ENCODE measurements at places on chromosomes 2 and 18.

DNA sequence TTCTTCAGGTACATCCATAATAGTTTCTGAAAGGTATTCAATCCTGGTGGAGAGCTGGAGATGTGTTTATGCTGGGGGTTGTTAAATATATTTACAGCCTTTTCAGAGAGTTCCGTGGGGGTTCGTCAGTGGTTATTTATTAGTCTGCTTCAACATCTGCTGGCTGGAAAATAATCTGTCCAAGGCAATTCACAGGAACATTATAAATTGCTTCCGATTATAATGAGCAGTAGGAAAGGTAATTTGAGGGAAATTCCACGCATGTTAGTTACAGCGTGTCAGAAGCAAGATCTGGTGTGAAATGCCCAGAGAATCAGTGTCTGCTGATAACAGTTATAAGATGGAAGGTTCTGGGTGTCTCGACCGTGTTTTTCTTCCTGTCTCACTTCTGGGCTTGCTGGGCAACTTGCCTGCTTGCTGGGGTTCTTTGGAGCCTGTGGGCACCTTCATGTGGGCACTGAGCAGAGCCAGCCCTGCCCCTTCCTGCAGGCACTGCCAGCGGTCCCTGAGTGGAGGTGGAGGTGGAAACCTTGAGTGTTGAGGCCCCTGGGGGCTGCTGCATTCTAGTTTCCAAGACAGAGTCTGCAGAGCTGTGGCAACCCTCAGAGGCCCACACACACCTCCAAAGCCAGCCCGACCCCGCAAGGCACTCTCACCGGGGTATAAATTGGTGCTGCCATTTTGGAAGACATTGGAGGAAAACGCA, 185.7 kb downstream of the FAM210A start:
- DNase-seq: no peak

- no peak for DNase-seq
These were observed at the start of gene LRATD1 for GRCh38 chr2:14632133-14632936. Gene LRATD1, plus strand, starts transcription at chr2:14632717. Its CDS starts 1,263 bp downstream, at chr2:14633980.

GRCh38 chr18:36509646-36510197, 212.2 kb downstream of the FHOD3 start:
- no peak for DNase-seq

DNA sequence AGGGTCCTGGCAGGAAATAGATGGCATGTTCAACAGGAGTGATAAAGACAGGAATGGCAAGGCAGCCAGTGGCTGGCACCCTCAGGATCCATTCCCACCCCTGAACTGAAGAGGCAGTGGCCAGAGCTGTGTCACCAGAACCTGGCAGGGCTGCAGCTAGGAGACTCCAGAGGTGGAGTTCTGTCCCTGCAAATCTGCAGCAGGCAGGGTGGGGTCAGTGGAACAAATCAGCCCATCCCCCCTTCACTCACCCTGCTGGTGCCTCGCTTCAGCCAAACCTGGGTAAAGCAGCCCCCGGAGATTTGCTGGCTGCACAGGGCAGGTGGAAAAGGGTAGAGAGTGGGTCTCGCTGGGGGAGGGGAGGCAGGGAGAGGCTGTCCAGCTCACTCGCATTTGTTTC, 12.7 kb downstream of the INPP5D start:
- no peak for DNase-seq

GRCh38 chr2:120567128-120567527, 168.5 kb upstream of the GLI2 start:
- no peak for DNase-seq

GRCh38 chr2:220123751-220124150, 496.3 kb downstream of the SLC4A3 start:
- DNase-seq: no peak

DNA sequence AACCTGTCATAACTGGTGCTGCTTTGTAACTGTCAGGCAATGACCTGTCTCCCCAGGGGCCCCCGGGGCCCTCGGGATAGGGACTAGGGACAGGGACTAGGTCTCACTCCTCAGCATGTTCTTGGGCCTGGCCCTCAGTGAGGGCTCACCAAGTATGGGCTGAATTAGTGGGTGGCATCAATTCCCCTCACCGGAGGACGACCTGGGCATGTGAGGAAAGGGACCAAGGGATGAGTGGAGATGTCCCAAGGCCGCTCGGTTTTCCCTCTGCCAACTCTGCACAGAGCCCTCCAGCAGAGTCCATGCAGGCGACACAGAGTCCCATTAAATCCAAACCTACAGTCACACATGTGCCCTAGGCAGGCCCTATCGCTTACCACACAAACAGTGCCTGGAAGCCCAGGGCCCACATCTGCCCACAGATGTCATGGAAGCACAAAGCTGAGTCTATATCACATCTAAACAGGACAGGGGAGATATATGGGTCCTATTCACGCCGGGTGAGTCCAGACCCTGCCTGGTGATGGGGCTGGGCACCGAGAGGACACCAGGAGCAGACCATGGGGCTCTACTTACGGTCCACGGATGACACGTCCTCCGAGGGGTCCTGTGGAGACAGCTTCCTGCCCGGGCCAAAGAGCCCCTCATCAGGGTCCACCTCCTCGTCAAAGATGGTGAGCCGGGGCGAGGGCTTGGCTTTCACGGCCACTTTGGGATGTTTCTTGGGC, 26.6 kb downstream of the HS1BP3 start:
- no peak for DNase-seq

DNA sequence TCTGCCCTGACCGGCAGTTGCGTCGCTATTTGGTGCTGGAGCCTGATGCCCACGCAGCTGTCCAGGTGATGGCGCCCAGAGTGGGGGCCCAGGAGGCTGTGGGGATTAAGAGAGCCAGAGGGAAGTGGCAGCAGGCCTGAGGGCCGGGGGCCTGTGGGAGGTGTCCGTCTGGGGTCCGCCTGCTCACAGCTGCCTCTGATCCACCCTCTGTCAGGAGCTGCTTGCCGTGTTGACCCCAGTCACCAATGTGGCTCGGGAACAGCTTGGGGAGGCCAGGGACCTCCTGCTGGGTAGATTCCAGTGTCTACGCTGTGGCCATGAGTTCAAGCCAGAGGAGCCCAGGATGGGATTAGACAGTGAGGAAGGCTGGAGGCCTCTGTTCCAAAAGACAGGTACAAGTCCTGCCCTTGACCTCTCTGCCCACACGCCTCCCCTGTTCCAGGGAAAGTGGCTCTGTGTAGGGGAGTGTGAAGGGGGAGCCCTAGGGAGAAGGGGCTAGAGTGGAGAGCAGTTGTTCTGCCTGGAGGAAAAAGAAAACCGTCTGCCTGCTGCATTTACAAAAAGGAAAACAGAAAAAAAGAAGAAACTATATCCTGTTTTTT, 11.6 kb downstream of the STK11IP start:
- DNase-seq: no peak

- no peak for DNase-seq
These were observed 37.3 kb downstream of the INHBB start for GRCh38 chr2:120383191-120383590.

DNA sequence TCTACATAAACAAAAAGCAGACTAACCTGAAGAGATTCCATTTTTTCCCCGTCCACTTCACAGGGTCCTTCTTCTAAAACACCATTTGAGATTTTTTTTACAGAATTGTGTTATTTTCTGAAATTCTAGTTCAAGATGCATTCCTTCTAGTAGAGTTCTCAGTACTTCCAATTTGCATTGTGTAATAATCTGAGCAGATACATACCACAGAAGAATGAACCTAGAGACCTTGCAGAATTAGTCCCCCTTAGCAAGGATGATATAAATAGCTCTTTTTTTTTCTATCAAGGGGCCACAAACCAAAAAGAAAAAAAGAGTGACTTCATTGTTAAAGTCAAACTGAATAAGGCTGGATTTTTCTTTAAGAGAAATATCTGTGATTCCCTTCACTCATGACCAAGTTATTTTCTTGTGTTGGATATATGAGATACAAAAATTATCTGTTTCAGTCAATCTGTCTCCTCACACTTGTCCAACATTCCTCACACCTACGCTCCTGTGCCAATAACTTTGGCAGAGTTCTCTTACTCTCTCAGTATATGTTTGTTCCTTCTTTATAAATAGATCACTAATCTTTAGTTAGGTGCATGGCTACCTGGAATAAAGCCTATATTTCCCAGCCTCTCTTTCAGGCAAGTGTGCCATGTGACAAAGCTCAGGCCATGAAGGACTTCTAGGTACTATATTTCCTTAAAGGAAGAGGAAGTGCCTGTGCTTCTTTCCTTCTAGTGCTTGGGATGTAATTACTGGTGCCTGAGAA, 183.5 kb downstream of the ZNF385B start:
- DNase-seq: no peak

- no peak for DNase-seq
These were observed 140.3 kb downstream of the TRIB2 start for GRCh38 chr2:12856934-12857601.

- DNase-seq: no peak
These were observed 425.8 kb upstream of the SYT4 start for GRCh38 chr18:43703050-43703449.

DNA sequence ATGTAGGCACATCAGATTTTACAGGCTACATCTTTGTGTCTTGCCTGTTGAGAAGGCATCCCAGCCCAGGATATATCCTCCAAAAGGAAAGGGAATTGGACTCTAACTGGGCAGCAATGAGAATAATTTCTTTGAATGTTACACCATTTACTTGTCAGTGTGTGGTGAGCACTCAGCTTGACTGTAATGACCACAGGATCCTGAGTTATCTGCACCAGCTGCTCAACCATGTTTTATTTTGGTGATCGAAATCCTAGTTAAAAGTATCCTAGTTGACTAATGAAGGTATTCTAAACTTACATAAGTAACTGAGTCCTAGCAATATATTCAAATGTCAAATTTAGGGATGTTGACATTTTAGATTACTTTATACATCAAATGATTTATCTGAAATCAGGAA, 123.0 kb downstream of the MYO3B start:
- no peak for DNase-seq

Data from activated T-helper 1 cell treated with Interleukin-2 at 50 U/mL for 16 hours (primary cell).